NCI-H2081 treated with DMSO at 0.1 percent for 48 hours (cell line): ENCODE measurements at places on chromosomes 12 and 14.

- DNase-seq, result peak; percentile 86
Measured at GRCh38 chr14:101731187-101732080, 30.1 kb upstream of the PPP2R5C start.

DNA sequence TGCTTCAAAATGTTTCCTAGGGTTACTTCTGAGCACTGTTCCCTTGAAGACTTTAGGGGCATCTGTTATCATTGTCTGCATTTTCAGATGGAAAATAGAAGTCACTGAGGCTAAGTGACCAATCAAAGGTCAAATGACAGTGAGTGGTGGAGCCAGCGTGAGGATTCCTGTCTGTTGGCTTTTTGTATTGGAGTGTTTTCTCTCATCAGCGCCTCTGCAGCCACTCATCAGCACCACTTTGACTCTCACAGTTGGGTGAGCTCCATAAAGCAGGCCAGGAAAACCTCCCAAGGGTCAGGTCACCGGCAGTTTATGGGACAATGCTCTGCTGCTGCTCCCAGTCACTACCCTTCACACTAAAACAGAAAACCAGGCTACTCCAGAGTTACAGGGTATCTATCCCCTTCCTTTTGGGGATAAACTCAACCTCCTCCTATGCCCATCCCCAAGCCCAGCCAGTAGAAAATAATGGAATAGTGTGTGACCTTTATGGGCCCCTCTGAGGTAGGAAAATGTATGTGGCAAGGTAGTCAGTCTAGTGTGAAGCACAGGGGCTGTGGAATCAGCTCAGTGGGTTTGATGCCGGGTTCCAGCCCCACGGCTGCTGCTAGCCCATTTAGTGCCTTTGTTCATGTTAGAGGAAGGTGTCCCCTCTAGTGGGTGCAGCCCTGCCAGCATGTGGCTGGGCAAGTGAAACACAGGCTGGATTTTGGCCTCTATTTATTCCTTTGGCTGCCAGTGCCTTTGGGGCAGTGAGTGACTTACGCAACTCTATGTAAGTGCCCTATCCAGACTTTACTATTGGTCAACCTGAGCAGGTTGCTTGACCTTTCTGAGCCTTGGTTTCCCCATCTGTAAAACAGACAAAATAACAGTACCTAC, 133.8 kb upstream of the CPM start:
- no peak for DNase-seq

GRCh38 chr12:52214421-52214802, 18.6 kb upstream of the KRT7 start:
- no peak for DNase-seq

GRCh38 chr12:90090929-90091651, 382.5 kb upstream of the ATP2B1 start:
- DNase-seq, result no peak

- no peak for DNase-seq
Measured at GRCh38 chr14:65945327-65945726, 532.8 kb downstream of the FUT8 start.

DNA sequence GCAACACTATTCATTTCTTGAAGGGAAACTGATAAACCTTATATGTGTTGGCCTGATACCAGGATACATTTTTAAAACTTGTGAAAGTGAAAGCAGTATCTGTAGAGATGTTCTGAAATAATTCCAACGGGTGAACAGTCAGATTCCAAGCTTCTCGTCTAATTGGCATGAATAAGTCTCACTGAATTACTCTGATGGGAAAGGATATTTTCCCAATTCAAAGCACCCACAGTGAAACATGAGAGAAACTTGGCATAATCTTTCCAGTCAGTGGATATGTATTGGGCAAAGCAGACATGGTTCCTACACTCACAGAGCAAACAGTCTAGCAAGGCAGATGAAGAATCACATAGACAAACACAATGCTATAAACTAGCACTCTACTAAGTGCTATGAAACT, 413.1 kb downstream of the MED13L start:
- DNase-seq, result no peak

DNA sequence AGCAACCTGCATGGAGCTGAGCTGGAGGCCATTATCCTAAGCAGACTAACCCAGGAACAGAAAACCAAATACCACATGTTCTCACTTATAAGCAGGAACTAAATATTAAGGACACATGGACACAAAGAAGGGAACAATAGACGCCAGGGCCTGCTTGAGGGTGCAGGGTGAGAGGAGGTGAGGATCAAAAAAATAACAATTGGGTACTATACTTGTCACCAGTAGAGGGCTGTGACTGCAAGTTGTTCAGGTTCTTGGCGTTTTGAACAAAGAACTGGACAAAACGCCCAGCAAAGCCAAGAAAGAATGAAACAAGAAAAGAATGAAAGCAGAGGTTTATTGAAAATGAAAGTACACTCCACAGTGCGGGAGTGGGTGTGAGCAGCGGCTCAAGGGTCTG, 208.5 kb upstream of the NEDD1 start:
- DNase-seq, result no peak

DNA sequence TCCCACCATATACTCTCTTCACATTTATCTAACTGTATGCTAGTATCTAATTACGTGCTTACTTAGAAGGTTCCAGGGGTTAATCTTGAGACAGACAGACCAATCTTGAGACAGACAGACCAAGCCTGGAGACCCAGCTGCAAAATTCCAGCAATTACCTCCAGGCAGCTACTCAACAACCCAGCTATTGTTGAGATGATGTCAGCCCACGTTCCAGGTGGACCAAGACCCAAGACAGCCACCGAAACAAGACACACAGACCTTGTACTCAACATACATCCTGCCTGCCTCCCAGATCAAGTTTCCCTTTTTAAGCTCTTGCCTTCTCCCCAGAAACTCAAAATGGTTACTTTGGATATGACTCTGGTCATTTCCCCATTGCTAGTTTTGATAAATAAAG, 64.9 kb upstream of the VASH1 start:
- no peak for DNase-seq

GRCh38 chr14:92675421-92675820, 73.0 kb downstream of the LGMN start:
- no peak for DNase-seq

- no peak for DNase-seq
Measured at GRCh38 chr12:102883204-102883799, 33.7 kb downstream of the PAH start.

DNA sequence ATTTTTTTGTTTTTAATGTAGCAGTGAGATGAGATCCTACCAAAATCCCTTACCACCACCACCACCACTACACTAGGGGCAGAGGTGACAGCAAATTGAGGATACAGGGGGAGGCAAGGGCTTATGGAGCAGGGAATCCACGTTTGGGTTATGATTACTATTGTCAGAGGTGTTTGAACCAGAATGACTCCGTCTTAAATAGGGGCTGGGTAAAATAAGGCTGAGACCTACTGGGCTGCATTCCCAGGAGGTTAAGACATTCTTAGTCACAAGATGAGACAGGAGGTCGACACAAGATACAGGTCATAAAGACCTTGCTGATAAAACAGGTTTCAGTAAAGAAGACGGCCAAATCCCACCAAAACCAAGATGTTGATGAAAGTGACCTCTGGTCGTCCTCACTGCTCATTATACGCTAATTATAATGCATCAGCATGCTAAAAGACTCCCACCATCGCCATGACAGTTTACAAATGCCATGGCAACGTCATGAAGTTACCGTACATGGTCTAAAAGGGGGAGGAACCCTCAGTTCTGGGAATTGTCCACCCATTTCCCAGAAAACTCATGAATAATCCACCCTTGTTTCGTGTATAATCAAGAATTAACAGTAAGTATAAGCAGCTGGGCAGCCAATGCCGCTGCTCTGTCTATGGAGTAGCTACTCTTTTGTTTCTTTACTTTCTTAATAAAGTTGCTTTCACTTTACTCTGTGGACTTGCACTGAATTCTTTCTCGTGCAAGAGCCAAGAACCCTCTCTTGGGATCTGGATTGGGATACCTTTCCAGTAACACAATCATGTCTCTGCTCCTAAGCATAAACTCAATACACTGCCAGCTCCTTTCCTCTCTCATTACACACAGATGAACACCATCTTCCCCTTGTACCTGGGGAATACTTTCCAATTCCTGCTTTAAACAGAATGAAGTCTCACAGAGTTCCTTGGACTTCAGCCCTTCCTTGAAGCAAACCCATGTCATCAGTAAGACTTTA, 16.7 kb upstream of the CRY1 start:
- DNase-seq, result no peak

GRCh38 chr14:79084861-79085260, 914.7 kb downstream of the NRXN3 start:
- DNase-seq, result no peak

GRCh38 chr12:84172823-84173424, 739.7 kb downstream of the SLC6A15 start:
- DNase-seq, result no peak

DNA sequence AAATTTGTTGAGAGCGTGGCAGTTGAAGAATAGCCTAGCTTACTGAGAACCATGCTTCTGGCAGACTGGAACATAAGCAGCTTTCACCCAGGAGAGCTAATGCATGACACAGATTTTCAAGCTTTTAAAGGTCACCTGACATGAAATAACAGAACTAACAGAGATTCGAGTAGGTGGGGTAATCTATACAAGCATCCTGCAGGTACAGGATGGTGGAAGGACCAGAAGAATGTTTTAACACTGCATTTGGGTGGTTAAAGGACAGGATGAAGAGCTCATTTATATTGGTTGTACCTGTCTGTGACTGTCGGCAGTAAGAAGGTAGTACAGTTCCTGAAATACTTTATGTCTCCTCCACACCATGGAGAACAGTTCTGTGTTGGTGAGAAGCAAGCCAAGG, 8.9 kb downstream of the PELI2 start:
- no peak for DNase-seq

DNA sequence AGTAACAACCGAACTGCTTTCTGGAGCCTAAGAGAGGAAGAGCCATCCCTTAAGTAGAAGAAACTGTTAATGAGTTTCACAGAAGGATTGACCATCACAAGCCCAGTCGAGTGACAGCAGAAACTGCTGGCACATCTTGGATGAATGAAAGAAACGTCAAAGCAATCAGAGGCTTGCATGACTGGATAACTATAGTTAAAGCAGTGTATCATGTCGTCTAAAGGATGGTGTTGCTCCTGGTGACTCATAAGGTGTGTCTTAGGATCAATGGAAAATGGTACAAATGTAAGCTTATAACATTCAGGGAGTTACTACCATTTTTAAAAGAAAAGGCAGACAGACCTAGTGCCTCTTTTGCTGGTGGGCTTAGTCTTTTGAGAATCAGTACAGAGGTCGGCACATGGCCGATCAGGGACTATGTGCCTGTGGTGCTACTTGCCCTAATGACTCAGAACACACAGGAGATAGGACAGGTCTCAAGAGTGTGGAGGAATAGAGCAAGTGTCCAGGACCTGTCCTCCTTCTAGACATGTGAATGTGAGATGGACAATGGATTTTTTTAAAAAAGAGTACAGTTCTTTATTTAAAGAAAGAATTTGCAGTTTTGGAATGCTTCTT, 55.7 kb downstream of the TMX1 start:
- DNase-seq, result no peak

DNA sequence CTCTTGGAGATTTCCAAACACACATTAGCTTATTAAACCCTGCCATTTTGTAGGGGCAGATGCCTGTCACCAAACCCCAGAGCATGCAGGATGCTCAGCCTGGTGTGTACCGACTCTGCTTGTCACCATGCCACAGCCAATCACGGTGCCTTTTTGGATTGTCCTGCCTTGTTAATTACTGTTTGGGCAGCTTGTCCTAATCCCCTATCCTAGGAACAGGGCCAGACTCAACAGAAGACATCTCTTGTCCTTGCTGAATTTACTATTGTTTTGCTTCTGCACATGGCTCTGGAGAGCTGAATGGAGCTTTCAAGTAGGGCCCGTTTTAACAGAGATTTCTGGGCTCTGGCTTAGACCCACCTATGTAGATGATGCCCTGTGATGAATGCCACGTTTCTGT, 388.5 kb downstream of the AACS start:
- DNase-seq, result no peak

DNA sequence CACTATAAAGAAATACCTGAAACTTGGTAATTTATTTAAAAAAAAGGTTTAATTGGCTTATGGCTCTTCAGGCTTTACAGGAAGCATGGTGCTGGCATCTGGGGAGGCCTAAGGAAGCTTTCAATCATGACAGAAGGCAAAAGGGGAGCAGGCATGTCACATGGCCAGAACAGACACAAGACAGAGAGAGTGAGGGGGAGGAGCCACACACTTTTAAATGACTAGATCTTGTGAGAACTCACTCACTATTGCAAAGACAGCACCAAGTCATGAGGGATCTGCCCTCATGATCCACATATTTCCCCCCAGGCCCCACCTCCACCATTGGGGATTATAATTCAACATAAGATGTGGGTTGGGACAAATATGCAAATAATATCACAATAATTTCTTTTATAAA, 355.6 kb downstream of the DAD1 start:
- no peak for DNase-seq

GRCh38 chr12:48237162-48237561, 34.1 kb upstream of the OR10AD1 start:
- no peak for DNase-seq

DNA sequence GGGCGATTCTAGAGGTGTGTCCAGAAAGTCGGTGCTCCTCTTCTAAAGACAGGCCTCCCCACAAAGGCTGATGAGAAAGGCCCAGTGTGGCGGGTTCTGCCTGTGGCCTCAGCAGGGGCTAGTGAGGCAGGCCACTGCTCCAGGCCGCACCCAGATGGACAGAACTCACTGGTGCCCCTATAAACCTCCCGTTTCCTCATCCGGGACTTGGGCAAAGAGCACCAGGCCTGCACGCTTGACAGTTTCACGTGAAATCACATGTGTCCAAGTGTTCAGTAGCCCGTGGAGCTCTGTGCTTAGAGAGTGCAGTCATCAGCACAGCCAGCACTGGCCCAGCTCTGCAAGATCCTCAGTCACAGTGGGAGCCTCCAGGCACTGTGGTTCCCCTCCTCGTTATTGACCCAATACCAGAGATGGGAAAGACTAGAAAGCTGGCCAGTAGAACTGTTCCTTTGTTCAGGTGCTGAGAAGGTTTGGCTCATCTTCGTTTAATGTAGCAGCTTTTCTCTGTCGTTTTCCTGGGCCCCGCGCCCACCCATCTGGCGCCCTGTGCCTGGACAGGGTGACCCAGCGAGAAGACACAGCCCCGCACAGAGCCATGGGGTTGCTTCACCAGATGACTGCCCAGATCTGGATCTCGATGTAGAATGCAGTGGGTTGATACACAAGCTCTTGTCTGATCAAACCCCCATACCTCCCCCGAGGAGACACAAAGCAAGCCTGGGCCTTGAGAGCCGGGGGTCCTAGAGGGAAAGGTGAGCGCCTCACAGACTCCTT, 26.3 kb downstream of the IL31 start:
- no peak for DNase-seq

DNA sequence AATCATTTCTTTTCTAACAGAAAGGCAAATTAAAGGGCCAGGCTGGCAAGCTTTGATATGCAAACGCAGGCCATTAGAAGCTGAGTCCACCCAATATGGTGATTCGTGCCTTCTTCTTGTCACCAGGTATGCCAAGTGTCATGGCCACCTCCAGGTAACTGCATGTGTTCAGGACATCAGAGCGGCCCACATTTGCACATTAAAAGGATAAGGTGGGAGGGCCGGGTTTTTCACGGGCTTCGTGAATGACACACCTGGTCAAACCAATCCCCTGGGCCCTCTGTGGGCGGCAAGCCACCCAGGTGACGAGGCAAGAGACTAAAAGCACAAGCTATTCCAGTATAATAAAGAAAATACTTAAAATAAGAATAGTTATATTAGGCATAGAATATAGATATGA, 75.9 kb upstream of the TSPAN11 start:
- no peak for DNase-seq

- no peak for DNase-seq
Measured at GRCh38 chr12:128521981-128522380, 255.0 kb downstream of the TMEM132C start.
